ENCODE measurements at places on chromosomes 2 and 18.

- no peak for DNase-seq
These were observed 98.9 kb upstream of the EPAS1 start for GRCh38 chr2:46198164-46198883.

DNA sequence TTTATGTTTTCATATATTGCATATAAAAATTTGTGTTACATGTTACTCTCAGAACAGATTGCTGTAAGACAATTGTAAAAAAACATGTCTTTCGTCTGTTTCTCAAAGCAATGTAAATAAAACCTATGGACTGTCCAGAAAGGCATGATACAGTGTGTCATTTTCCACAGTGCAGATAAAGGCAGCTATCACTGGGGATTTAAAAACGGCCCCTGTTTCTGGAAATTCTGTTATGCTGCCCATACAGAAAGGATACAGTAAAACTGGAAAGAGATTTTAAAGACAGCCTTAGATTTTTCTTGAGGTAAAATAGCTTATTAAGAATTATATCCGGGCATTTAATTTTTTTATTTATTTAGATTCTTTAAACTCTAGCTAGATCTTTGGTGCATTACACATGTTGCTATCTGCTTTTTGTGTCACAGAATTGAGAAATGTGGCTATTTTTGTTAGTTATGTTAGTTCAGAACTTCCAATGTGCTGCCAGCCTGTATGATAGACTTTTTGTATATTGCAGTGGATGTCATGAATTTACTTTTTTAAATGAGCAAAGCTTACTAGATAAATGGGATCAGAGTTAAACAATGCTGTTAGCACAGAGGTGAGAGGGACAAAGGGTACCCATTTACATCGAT lies 859 bp upstream of the INO80D start:
- DNase-seq, result no peak

GRCh38 chr2:33595385-33595784 lies 3.7 kb downstream of the FAM98A start:
- no peak for DNase-seq

GRCh38 chr2:61700464-61700863 lies 153.4 kb downstream of the FAM161A start:
- DNase-seq, result no peak

- no peak for DNase-seq
These were observed 12.0 kb downstream of the AQP12A start for GRCh38 chr2:240703417-240704341.

DNA sequence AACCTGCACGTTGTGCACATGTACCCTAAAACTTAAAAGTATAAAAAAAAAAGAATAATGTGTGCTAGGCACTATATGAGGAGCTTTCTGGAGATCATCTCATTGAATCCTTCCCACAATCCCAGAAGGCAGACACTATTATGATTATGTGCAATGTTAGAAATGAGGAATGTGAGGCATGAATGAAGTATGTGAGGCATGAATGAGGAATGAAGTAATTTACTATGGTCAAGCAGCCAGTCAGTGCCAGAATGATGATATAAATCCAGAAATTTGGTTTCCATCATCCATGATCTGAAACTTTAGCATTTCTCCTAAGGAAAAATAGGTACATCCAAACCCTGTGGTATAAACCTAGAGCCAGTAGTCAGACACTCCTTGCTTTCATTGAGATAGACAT lies 42.0 kb downstream of the CCDC148 start:
- no peak for DNase-seq

GRCh38 chr2:179744401-179744800 lies 117.0 kb downstream of the ZNF385B start:
- DNase-seq, result no peak

GRCh38 chr2:58708565-58708964 lies 467.4 kb upstream of the FANCL start:
- DNase-seq, result no peak

GRCh38 chr2:196182439-196183171 lies 11.2 kb upstream of the STK17B start:
- DNase-seq, result no peak

DNA sequence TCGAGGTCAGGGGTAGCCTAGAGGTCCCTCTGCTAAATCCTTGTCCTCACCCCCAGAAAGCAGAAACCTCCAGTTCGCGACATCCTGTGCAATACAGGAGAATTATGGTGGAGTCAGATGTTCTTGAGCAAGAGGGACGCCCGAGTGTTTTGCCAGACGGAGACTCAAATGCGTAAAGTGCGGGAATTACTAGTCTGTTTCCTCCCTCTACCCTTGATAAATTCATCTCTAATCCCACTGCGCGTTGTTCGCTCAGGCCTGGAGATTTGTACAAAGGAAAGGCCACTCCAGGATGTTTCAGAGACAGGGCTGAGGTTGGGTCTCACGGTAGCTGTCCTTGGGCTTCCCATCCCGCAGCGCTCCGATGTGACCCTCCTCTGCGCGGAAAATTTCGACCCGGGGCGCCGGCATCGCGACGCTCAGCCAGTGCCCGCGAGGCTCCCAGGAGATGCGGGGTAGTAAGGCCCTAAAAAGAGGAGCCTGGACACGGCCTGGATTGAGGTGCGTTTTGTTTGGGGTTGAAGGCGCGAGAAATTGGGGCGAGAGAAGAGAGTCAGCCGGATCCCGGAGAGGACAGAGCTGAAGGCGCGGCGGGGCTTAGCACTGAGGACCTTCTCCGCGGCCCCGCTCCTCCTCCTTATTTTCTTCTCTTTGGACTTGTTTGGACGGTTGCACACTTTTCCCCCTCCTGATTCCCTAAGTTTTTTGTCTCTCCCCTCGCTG lies 2.6 kb upstream of the NEUROD1 start:
- no peak for DNase-seq
